ENCODE measurements at places on chromosomes 3 and 15.

GRCh38 chr3:49611291-49611690, 57.0 kb downstream of the BSN start:
- no peak for DNase-seq

GRCh38 chr3:82044930-82045705, 283.7 kb upstream of the GBE1 start:
- no peak for DNase-seq

DNA sequence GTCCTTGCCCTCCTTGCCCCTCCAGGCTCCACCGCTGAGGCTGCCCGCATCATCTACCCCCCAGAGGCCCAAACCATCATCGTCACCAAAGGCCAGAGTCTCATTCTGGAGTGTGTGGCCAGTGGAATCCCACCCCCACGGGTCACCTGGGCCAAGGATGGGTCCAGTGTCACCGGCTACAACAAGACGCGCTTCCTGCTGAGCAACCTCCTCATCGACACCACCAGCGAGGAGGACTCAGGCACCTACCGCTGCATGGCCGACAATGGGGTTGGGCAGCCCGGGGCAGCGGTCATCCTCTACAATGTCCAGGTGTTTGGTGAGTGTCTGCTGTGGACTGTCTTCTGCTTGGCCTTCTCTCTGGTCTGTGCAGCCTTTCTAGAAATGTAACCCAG, 61.0 kb downstream of the BOC start:
- no peak for DNase-seq

- DNase-seq: no peak
Observed at GRCh38 chr3:148924562-148924961, 59.5 kb downstream of the CPA3 start.

DNA sequence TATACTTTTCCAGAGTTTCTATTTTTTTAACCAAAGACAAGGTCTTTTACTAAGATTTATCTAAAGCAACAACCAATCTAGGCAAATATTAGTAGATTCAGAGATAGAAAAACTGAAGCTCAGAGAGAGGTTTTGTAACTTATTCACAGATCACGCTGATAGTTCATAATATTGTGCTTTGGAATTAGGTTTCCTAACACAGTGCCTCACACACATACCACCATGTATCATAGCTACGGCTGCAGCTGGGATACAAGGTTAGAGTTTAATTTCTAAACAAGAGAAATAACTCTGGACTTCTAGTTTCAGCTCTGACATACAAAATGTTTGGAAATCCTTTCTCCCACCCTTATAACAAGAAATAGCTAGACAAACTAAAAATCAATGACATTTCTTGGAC, 565.7 kb downstream of the PYDC2 start:
- DNase-seq: no peak

DNA sequence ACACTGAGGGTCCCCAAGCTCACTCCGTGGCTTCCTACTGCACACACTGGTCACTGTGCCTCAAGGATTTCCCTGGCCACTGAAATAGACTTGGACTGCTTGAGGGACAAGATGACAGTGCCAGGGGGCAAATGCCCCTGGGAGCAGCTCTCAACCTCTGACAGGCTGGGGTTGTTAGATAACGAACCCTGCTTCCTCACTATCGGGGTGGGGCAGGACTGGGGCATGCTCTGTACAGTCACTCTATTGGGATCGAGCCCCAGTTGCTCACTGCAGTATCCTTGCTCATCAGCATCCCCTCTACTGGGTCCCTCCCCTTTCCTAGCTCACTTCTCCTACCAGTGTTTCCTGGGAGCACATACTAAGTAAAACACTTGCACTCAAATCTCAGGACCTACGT, 610.8 kb downstream of the NTRK3 start:
- DNase-seq: no peak

DNA sequence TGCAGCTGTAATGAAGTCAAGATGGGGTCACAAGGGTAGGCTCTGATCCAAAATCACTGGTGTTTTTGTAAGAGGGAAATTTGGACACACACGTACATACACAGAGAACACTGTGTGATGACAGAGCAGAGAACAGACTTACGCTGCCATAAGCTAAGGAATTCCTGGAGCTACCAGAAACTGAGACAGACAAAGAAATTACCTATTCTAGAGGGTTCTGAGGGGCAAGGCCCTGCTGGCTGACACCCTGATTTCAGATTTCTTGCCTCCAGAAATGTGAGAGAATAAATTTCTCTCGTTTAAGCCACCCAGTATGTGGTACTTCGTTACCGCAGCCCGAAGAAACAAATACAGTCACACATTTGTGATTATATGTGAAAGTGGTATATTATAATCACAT, 24.8 kb downstream of the CBLB start:
- DNase-seq: no peak

GRCh38 chr15:74179983-74180880, 6.7 kb downstream of the ISLR start:
- no peak for DNase-seq

DNA sequence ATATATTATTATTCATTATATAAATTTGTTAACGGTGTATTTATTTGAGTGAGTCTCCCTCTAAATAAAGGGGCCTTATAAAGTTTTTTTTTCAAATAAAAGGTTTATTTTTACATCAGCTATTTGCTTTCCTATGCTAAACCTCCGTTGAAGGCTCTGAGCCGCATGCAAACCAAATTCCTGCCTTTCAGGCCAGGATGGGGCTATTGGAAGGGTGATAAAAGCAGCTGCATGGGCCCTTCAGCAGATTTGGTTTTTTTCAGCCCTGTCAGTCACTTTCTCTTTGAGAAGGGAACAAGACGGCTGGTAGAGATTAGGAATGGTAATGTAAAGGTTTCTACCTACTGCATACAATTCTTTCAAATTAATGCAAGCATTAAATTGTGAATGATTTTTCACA, 244.2 kb downstream of the WNT5A start:
- no peak for DNase-seq

- no peak for DNase-seq
Observed at GRCh38 chr15:20341901-20342600, 199.5 kb downstream of the GOLGA6L6 start.

GRCh38 chr15:61660579-61660978, 399.7 kb downstream of the VPS13C start:
- no peak for DNase-seq

- DNase-seq: no peak
Observed at GRCh38 chr15:92579931-92580470, 75.6 kb downstream of the FAM174B start.

DNA sequence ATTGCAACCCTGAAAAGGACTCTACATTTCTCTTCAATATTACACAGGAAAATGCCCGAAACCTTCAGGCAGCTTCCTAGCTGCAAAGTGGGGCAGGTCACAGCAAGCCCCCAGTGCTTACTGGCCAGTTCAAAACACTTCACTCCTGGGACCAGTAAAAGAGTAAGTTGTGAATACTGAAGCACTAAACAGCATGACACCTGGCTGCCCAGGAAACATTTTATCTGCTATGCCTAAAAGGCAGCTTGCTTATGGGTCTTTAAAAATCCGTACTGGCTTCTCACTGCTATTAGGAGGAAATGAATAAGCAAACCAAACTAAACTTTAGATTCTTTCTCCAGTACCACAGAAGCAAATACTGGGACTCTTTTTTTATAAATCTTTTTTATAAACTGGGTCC, 457.9 kb upstream of the ALCAM start:
- DNase-seq: no peak
